ENCODE measurements at places on chromosomes 2 and 18.

GRCh38 chr2:8805278-8806210, 31.9 kb downstream of the KIDINS220 start:
- DNase-seq, result no peak

- no peak for DNase-seq
Observed at GRCh38 chr2:149767516-149767974, 180.0 kb upstream of the MMADHC start.

- no peak for DNase-seq
Observed at GRCh38 chr2:88452980-88453582, 588 bp upstream of the FOXI3 start.

- no peak for DNase-seq
Observed at GRCh38 chr18:36887114-36887513, 58.2 kb downstream of the KIAA1328 start.

- no peak for DNase-seq
Observed at GRCh38 chr2:209463226-209463625, 39.4 kb downstream of the MAP2 start.

GRCh38 chr2:38327580-38327979, 49.5 kb downstream of the ATL2 start:
- no peak for DNase-seq

Data from stimulated activated CD8-positive, alpha-beta memory T cell treated with anti-CD3 and anti-CD28 coated beads, Interleukin-7, amount 100 ng/mL, for 1 hour (primary cell).